Stomach (tissue), 19 donors: ENCODE measurements at places on chromosomes 13 and 19. TPM values are rescaled to one million over a fixed set of nuclear protein-coding genes. Genes with fewer than 3 reads are reported as not detected.

DNA sequence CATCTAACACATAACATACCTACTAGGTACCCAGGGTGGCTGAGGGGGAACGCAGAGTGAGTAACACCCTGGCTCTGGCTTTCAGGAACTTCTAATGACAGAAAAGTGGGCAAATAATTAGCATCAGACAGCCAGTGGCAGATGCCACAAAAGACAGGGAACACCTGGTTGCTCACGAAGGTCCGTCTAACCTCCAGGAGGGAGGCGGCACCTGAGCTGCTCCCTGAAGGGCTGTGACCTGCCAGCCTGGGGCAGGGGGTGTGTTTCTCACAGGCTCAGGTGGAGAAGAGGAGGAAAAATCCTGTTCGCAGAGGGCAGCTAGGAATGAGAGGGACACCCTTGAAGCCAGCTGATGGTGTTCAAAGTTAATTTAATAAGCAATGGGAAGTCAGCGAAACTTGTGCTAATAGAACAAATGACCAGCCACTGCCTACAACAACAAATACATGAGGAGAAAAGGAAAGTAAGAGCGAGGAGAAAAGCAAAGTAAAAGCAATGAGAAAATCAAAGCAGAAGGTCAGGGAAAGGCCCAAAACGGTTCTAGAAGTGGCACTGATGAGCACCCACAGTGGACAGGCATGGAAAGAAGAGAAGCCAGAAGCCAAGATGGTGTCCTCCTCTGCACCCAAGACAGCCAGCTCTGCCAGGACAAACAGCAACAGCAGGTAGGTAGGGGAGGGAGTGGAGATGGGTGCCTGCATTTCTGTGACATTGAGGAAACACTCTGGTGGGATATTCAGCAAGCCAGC lies 87.3 kb downstream of the STK24 start:
- peaks cover 95% of the 10 kb centered on the region for H3K4me1 ChIP-seq
- no peaks in the 10 kb centered on the region for H3K27me3 ChIP-seq
- DNase-seq: no peak

- no peak overlapping the region for H3K27ac ChIP-seq
- DNase-seq: no peak
These were observed 19.7 kb upstream of the PLPP2 start for GRCh38 chr19:310781-311496.

Gene HCST
- 8.2 TPM for polyA plus RNA-seq

DNA sequence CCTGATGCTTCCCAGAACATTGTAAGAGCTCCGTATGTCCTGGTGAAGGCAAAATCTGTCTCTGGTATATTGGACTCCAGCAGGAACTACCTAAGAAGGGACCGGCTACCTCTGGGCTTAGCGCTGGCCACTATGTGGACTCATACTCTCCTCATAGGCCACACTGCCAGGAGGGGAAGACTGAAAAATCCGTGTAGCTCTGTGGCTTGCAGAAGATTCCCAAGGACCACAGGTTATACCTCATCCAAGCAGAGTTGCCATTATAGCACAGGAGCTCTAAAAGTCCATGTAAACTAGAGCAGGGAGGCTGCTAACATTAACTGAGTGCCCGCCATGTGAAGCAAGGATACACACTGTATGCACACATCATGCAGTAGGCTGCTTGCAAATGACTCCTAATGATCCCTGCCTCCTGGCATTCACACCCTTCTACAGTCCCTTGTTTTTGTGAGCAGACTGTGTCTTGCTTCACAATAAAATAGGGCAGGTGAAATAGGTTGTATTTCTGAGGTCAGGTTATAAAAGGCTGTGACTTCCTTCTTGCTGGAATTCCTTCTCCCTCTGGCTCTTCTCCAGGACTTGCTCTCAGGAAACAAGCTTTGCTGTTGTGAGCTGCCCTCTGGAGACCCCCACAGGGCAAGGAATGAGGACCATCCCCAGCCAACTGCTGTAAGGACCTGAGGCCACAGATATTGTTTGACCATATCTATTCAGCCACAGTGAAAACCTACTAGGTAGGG lies 192.6 kb upstream of the UBL3 start:
- H3K27ac ChIP-seq: peak overlapping the region; percentile 41
- no peaks in the 10 kb centered on the region for H3K36me3 ChIP-seq
- H3K4me1 ChIP-seq: no peaks in the 10 kb centered on the region

GRCh38 chr19:47022541-47023447 lies 3.2 kb downstream of the NPAS1 start:
- H3K36me3 ChIP-seq: no peaks in the 10 kb centered on the region
- no peak overlapping the region for H3K27ac ChIP-seq
- H3K4me3 ChIP-seq: no peak overlapping the region
- no peak for DNase-seq
- H3K4me1 ChIP-seq: peaks cover 38% of the 10 kb centered on the region
- H3K27me3 ChIP-seq: peaks cover 79% of the 10 kb centered on the region

DNA sequence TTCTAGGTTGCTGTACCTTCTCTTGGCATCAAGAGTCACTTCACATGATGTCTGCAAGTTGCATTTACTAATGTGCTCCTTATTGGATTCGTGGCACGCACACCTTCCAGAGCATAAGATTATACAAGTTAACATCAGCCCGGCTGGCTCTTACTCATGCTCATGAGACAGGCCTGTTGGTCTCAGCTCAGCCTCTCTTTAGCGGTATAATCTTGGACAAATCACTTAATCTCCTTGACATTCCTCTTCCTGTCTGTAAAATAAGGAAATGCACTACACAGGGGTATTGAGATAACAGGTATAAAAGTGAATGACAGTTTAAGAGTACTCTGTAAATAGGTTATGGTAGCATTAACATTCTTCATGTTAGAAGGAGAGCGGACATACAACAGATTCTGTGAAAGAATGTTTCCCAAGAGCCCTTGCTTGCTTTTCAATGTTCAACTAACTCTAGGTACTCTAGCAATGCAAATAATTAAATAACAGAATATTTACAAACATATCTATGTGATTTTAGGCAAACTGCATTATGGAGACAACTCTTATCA lies 181.1 kb downstream of the FGF14 start:
- no peaks in the 10 kb centered on the region for H3K27me3 ChIP-seq
- no peak overlapping the region for H3K4me3 ChIP-seq
- H3K36me3 ChIP-seq: no peaks in the 10 kb centered on the region
- no peak for DNase-seq
- H3K27ac ChIP-seq: no peak overlapping the region

Gene GPR12
- polyA plus RNA-seq: 0.05 TPM

DNA sequence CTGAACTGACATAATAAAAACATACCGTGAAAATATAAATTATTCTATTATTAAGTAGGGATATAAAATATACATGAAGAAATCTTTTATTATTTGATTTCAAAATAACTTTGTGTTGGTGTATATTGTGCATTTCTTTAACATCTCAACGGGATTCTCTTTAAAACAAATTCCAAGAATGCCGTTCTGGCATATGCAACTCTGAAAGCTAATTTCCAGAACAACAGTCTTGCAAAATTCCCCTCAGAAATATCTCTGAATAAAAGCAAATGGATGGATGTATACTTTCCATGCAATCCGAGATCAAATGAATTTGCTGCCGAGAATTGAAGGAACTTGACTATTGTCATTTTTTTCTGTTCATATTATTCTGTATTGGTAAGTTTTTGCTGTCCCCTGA lies 1579.8 kb downstream of the PCDH9 start:
- no peaks in the 10 kb centered on the region for H3K27me3 ChIP-seq
- H3K4me1 ChIP-seq: no peaks in the 10 kb centered on the region
- H3K36me3 ChIP-seq: no peaks in the 10 kb centered on the region

DNA sequence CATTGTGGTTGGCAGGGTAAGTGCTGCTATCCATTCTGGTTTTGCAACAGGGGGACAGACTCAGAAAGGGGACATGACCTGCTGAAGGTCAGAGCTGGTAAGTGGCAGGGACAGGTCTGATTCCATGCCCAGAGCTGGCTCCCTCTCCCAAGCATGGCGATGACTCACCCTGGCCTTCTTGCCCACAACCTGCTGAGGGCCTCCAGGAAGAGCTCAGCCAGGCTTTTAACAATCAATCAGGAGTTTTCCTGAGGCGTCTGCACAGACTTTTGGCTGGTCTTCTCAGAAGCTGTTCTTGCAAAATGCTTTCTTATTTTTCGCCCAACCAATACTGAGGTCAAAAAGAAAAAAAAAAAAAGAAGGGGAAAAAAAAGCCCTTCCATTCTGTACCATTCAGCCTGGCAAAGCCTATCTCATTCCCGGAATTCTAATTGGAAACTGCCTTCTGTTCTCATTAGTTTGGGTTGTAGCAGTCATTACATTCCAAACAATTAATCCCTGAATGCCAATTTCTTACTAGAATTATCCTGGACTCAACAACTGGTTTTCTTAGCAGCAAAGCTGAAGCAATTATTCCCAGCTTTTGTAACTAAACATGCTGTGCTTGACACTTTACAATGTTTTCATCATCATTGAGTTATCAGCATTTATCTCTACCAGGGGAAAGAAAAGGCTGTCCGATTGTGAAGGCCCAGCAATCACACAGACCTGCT lies 17.7 kb downstream of the SIAH3 start:
- peaks cover 13% of the 10 kb centered on the region for H3K4me1 ChIP-seq
- no peaks in the 10 kb centered on the region for H3K27me3 ChIP-seq
- H3K4me3 ChIP-seq: no peak overlapping the region
- peak; percentile 62 for DNase-seq

DNA sequence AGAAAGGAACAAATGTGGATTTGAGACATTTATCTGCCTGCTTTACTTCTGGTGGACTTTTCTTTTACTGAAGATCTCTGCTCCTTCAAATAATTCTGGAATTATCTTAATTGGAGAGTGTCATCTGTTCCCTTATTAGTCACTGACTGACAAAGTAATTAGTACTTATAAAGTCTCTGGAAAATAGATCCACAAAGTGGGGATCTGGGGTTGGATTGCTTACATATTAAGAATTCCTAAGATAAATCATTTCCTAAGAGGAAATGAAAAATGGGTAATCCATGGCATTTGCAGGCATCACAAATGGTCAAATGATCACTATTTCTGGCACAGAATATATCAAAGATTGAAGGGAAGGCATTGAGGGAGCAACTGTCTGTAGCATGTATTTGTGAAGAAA lies 137.4 kb upstream of the SLITRK5 start:
- no peak overlapping the region for H3K27ac ChIP-seq
- H3K4me3 ChIP-seq: no peak overlapping the region
- no peak for DNase-seq

Gene EPSTI1
- polyA plus RNA-seq: 5.2 TPM

GRCh38 chr13:57634839-57635165 lies 3.3 kb downstream of the PCDH17 start:
- H3K27ac ChIP-seq: peak overlapping the region; percentile 75
- peak overlapping the region; percentile 51 for H3K4me3 ChIP-seq
- H3K36me3 ChIP-seq: no peaks in the 10 kb centered on the region

DNA sequence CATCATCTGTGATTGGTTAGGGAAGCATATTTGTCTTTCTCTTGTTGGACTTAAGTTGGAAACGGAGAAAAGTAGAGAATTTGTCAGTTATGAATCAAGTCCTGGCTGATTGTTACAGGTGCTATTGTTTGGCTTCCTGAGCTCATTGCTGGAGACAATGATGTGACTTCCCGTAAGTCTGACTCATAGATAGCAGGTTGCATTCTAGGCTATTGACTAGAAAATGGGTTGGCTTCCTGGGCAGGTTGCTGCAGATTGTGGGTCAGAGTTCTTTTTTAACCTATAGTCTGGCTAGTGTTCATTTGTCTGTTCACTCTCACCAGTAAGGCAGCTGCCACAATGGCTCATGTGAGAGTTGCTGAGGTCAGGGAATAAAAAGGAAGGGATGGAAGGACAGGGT lies 101.5 kb downstream of the CCNA1 start:
- H3K27me3 ChIP-seq: no peaks in the 10 kb centered on the region
- no peaks in the 10 kb centered on the region for H3K4me1 ChIP-seq
- no peaks in the 10 kb centered on the region for H3K36me3 ChIP-seq
- no peak for DNase-seq
